ENCODE measurements at places on chromosomes 5 and 9. TPM values are rescaled to one million over a fixed set of nuclear protein-coding genes. Genes with fewer than 3 reads are reported as not detected.

GRCh38 chr5:128965011-128965637 is at the start of gene SLC27A6:
Gene SLC27A6, plus strand, starts transcription at chr5:128965488. Its CDS starts 650 bp downstream, at chr5:128966138.
- no peak within 1 kb of the TSS for H3K27ac ChIP-seq
- peak within 1 kb of the TSS; percentile 56 for H3K4me3 ChIP-seq
- peaks cover 4% of the 10 kb centered on the region for H3K27me3 ChIP-seq
- no peak for DNase-seq

DNA sequence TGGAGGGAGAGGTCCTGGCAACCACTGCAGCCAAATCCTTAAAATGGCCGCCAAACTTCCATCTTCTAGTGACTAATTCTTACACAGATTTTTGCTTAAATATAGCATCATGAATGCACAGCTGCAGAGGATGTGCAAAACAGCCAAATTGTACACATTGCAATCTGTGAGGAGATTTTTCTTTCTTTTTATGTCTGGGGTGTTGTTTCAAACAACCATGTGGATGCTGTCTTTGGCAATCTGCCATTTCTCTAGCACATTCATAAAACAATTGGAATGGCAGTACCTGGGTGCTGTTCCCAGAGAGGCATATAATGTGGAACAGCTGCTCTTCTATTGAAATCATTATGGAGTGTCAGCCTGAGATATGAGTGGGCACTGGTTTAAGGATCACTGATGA is 1082.9 kb upstream of the SEMA6A start:
- DNase-seq = no peak
- H3K4me3 ChIP-seq = no peak overlapping the region
- H3K27me3 ChIP-seq = no peaks in the 10 kb centered on the region
- no peak overlapping the region for H3K27ac ChIP-seq

DNA sequence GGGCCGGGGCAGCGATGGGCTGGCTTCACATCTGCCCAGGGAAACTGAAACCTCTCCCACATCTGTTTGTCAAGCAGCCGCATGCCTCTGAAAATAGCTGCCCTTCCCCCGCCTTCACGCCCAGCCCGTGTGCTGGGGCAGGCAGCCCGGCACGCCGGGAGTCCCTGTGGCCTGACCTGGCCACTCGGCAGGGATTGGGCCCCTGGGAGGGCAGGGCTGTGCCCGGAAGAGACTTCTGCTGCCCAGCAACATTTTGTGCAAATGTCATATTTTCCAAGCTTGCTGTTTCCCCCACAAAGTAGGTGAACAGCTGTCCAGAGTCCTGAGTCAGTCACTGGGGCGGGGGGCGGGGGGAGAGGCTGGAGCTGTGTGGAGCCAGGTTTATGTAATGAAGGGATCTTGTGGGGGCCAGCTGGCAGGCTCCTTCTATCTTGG is 8.2 kb downstream of the COL27A1 start:
- peaks cover 12% of the 10 kb centered on the region for H3K4me1 ChIP-seq
- peak overlapping the region; percentile 28 for H3K27ac ChIP-seq
- H3K27me3 ChIP-seq = no peaks in the 10 kb centered on the region
- DNase-seq = peak; percentile 67
- no peaks in the 10 kb centered on the region for H3K36me3 ChIP-seq

DNA sequence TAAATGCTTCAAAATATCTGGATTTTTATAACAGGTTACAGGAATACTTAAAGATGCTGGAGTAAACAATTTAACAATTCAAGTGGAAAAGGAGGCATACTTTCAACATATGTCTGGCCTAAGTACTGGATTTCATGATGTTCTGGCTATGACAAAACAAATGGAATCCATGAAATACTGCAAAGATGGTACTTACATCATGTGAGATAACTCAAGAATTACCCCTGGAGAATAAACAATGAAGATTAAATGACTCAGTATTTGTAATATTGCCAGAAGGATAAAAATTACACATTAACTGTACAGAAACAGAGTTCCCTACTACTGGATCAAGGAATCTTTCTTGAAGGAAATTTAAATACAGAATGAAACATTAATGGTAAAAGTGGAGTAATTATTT is 35.6 kb downstream of the SLC30A5 start:
- no peaks in the 10 kb centered on the region for H3K4me1 ChIP-seq
- H3K36me3 ChIP-seq = peaks cover 9% of the 10 kb centered on the region
- H3K4me3 ChIP-seq = no peak overlapping the region
- H3K27ac ChIP-seq = no peak overlapping the region
- H3K27me3 ChIP-seq = no peaks in the 10 kb centered on the region

DNA sequence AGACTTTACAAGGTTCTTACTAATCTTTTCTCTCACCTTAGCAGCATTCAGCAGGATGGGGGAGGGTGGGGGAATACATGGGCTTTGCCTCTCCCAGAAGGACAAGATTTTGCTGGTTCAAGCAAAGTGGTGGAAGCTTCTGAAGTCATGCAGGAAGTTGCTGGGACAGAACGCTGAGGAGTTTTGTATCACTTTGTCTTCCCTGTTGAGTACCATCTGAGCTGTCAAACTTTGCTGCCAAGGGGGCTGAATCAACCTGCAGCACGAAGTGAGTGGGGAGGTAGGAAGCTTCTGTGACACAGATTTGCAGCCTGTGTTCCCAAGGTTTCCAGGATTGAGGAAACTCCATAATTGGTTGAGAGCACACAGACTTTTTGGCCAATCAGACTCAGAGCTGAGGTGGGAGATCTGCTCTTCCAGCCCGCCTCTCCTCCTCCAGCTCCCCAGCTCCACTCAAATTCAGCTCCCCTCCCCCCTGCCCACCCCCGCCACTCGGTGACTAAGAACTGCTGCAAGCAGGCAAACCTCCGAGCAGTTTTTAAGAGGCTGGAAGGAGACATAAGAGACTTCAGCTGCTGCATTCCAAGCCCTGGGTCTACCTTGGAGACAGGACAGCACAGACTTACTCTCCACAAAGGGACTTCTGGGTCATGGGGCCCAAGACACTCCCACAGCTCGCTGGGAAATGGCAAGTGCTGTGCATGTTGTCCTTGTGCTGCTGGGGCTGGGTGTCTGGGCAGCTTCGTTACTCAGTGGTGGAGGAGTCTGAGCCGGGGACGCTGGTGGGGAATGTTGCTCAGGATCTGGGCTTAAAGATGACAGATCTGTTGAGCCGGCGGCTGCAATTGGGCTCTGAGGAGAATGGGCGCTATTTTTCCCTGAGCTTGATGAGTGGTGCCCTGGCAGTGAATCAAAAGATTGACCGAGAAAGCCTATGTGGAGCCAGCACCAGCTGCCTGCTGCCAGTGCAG is at the start of gene PCDHGC5:
Gene PCDHGC5 (plus strand): TSS at position 491 of the 971 bp plus-strand sequence. CDS start 160 bp downstream, at position 651.
- DNase-seq = peak; percentile 74
- no peaks in the 10 kb centered on the region for H3K27me3 ChIP-seq
- peak within 1 kb of the TSS; percentile 39 for H3K4me3 ChIP-seq
- H3K4me1 ChIP-seq = peaks cover 31% of the 10 kb centered on the region
- no peaks in the 10 kb centered on the region for H3K36me3 ChIP-seq
- peak within 1 kb of the TSS; percentile 33 for H3K27ac ChIP-seq

SLC34A3 gene
- total RNA-seq = 0.09 TPM

LARP1 gene
- 243 TPM for total RNA-seq

ZNF454 gene
- total RNA-seq = not detected

SVEP1 gene
- 1.1 TPM for total RNA-seq

ZNF366 gene
- total RNA-seq = not detected

Data from astrocyte (in vitro differentiated cells and primary cell).